Ureter (tissue), 1 donor: ENCODE measurements at places on chromosomes 12 and 14.

- DNase-seq: no peak
Observed at GRCh38 chr12:75542942-75543341, 31.5 kb upstream of the KRR1 start.

DNA sequence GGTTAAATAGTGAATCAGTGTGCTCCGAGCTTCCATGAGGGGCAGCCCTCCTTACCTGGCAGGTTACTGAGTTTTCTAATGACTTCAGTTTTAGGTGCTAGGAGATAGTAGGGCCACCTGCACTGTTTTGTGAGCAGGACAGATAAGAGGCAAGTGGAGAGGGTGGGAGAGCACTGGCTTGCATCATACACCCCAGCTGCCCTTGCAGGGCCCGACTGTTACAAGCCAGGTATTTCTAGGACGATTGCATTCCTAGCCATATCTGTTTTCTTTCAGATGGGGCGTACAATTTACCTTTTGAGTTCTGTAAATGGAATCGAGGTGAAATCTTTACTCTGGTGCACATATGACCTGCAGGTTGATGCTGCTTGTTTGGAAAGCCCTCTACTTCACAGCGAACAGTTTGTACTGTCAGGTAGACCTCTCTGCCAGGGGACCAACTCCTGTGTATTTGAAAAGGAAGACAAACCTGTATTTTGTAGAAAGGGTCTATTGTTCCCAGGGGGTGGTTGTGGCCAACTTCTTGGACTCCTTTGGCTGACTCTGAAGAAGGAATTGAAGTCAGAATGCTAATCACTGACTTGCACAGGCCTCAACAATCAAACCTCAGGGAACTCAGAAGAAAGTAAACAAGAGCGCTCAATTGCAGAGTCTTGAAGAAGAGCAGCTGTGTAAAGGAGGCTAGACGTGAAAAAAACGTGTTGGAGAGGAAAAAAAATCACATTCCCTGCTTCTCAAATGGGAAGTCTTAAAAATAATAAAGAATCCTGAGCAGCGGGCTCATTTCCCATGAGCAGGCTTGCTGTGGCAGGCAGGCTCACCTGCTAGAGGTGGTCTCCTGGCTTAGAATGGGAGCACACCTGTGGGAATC lies 57.3 kb downstream of the ETV6 start:
- no peak for DNase-seq

GRCh38 chr12:91853350-91854127 lies 292.1 kb downstream of the BTG1 start:
- DNase-seq: no peak

GRCh38 chr12:111443086-111443485 lies 37.4 kb downstream of the SH2B3 start:
- no peak for DNase-seq

GRCh38 chr14:69992564-69992963 lies 113.3 kb downstream of the SMOC1 start:
- DNase-seq: no peak

GRCh38 chr14:60184146-60184904 lies 19.1 kb upstream of the DHRS7 start:
- no peak for DNase-seq

GRCh38 chr14:98907271-98907670 lies 364.7 kb downstream of the BCL11B start:
- DNase-seq: no peak

DNA sequence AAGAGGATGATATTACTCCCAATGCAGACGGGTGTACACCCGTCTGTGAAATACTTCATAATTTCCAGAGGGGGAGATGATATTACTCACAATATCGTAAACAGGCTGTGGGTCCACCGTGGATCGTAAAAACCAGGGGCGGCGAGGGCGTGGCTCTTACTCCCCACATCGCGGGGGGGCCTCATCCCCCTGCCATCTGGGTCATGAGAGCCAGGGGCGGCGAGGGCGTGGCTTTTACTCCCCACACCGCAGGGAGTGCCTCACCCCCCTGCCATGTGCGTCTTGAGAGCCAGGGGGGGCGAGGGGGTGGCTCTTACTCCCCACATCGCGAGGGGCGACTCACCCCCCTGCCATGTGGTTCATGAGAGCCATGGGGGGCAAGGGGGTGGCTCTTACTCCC lies 86.2 kb upstream of the GNG2 start:
- DNase-seq: no peak

DNA sequence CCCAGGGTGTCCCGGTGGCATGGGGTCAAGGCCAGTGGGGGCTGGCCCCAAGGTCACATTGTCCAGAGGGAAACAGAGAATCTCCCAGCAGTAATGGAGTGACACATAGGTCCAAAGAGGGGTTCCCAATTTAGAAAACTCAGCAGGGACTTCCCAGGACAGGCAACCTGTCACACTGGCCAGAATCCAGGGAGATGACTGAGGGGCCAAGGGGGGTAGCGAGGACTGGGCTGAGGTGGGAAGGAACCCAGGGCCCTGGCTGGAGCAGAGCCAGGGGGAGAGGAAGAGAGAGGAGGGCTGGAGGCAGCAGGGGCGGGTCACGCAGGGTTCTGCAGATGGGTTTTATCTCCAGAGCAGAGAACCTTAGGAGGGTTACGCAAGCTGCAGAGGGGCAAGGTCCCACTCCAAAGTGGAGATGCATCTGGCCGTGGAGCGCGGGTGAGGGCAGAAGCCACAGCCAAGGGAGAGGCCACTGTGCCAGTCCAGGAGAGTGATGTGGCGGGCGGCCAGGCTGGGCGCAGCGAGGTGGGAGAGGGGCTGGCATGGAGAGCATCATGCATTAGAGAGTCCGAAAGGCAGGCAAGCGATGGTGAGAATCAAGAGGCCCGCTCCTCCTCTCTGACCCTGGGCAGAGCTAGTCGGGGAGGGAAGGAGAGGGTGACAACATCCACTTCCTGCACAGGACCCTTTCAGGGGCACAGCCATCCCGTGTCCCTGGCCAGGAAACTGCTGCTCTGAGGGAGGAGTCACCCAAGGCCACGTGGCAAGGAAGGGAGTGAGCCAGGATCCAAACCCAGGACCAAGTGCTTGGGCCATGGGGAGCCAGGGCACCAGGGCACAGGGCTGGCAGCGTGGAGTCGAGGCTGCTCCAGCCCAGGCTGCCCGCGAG lies 29.0 kb downstream of the NCOR2 start:
- DNase-seq: no peak

GRCh38 chr14:93160353-93160801 lies 24.3 kb downstream of the MOAP1 start:
- no peak for DNase-seq

GRCh38 chr14:55450539-55450938 lies 10.1 kb upstream of the TBPL2 start:
- no peak for DNase-seq

- DNase-seq: no peak
Observed at GRCh38 chr12:9604287-9604686, 3.4 kb downstream of the KLRB1 start.

GRCh38 chr14:90288651-90289355 lies 32.5 kb downstream of the PSMC1 start:
- DNase-seq: no peak

DNA sequence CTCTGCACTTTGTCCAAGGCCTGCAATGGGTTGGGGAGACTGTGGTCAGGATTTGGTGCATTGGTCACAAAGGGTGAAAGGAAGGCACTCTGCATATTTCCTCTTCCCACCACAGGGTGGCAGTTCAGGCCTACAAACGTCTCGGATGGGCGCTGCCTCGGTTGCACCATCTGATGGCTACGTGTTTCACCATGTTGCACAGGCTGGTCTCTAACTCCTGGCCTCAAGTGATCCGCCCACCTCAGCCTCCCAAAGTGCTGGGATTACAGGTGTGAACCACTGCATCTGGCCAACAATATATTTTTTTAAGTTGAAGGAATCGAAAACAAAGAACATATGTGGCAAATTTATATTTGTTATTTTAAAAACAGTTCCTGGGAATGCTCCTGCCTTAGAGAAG lies 35.1 kb downstream of the TMBIM6 start:
- DNase-seq: peak; percentile 74

DNA sequence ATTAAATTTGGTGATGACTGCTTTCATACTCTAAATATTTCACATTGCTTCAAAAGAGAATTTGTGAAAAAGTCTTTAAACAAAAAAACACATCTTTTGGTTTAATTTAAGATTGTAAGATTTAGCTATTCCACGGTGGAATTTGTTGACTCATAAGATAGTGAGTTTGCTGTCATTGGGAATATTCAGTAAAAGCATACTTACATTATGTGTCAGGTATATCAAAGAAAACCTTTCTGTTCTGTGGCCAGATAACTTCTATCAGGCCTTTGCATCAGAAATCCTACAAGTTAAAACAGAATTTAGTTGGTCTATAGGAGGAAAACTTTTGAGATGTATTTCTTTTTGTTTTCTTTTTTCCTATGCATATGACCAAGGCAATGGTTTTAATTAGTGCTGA lies 148.8 kb upstream of the E2F7 start:
- DNase-seq: no peak

GRCh38 chr12:64824130-64824499 lies 332 bp upstream of the TBC1D30 start:
- no peak for DNase-seq

GRCh38 chr14:102776761-102777710 lies at the start of gene TRAF3:
TSS of gene TRAF3 (plus strand) at chr14:102777449. CDS start at chr14:102870202, 92,753 bp downstream.
- peak; percentile 69 for DNase-seq

GRCh38 chr14:67137744-67138371 lies 51.4 kb upstream of the GARIN2 start:
- no peak for DNase-seq

DNA sequence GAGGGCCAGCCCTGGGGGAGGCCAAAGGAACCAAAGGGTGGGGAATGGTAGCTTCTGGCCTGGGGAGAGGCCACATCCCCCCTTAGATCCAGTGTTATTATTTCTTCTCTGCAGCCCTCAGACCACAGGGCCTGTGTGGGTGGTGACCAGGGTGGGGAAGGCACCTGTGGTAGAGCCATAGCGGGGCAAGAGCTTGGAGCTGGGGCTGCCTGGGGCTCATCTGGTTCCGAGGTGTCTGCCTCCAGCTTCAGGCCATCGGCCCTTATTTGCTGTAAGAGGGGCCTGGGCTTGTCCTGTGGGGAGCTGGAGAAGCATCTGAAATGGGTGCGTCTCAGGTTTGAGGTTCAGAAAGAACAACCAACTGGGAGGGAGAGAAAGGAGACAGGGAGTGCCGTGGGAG lies 2.1 kb upstream of the B3GNT4 start:
- no peak for DNase-seq

DNA sequence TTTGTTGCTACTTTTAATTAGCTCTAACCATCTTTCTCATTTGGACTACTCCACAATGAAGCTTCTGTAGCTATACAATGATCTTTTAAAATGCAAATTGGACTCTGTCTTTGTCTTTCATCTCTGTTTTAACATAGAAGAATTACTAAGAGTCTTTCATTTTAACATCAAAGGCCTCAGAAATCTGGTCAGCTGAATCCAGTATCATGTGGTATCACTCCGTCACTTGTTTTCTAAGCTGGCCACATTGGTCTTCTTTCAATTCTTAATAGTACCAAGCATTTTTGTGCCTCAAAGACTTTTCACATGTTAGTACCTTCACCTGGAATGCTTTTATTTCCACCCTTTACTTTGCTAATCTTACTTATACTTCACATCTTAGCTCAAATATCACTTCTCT lies 95.5 kb upstream of the SLC16A7 start:
- DNase-seq: no peak

DNA sequence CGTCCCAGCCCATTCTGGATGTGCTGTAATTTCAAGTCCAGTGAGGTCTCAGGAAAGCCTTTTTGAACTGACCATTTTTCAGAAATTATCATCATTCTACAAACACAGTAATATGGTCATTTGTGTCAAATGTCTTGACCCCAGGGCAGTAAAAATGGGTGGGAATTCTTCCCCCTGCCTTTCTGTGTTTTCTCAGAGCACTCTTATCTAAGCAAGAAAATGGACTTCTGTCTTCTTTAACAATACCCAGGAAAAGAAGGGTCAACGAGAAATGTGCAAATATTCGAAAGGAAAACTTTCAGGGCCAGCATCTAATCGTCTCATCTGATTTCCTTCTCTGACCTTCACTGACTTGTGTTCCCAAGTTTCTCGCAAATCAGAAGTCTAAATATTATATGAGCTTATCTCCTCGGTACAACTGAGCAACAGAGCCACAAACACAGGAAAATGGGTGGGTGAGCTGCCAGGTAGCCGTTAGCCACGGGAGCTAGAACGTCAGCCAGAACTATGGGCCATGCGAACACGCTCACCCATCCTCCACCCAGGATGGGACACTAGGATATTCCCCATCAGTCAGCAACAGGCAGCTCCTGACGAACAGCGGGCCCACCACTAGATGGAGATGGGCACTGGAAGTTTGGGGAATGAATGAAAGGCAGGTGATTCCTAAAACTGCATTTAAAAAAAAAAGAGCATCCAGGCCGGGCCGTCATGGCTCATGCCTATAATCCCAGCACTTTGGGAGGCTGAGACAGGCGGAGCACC lies 57.1 kb downstream of the VWF start:
- no peak for DNase-seq

DNA sequence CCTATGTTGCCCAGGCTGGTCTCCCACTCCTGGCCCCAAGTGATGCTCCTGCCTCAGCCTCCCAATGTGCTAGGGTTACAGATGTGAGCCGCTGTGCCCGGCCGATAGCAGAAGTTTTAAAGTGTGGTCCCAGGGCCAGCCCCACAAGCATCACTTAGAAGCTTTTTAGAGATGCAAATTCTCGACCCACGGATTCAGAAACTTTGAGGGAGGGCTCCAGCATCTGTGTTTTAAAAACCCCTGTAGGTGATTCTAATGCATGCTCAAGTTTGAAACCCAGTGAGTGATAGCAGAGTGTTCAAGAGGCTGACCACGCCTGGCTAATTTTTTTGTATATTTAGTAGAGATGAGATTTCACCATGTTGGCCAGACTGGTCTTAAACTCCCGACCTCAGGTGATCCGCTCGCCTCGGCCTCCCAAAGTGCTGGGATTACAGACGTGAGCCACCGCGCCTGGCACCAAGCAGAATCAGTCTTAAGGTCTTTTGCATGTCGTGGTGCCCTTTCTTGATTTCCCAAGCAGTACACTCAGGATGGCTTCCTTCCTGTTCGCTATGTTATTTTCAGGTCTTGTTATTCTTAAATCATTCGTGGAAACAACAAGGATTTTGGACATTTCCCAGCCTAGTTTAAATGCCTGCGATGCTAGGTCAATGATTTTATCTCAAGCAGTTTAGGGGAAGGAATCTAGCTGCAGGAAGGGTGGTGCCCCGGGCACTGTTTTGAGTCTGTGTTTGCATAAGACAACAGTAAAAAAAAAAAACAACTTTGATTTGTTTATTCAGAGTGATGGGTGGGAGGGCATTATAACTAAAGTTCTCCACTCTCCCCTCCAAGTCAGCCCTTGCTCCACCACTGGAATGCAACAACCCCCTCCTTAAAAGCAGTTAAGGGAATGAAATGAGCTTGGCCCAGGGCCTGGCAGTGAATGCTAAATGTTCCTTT lies 9.2 kb upstream of the RILPL2 start:
- DNase-seq: no peak
